T1000 (cell line): ENCODE measurements at places on chromosomes 1 and 21.

DNA sequence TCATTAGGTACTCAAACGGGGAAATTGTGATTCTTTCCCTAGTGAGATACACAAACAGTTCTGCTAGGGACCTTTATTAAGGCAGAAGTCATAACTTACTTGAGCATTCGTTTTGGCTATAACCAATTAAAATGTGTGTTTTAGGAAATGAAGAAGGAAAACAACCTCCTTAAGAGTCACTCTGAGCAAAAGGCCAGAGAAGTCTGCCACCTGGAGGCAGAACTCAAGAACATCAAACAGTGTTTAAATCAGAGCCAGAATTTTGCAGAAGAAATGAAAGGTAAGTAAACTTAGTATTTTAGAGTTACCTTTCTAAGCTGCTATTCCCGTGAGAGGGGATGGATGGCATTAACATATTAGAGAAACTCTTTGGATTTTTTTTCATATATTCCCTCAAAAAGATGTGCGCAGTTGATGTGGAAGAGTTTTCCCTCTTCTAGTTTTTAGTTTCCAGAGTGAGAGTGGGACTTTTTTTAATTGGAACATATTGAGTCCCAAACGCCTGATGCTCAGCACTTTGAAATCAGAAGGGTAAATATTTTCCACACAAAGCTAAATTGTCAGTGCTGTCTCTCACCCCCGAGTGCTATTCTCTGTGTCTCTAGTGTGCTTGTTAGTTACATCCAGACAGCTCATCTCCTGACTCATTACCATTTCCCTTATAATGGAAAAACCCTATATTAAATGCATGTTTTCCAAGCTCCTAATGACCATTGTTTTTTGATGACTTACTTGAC, 34.9 kb downstream of the CENPF start:
- DNase-seq = no peak

- no peak for DNase-seq
Observed at GRCh38 chr1:217332431-217333065, 298.3 kb downstream of the GPATCH2 start.

DNA sequence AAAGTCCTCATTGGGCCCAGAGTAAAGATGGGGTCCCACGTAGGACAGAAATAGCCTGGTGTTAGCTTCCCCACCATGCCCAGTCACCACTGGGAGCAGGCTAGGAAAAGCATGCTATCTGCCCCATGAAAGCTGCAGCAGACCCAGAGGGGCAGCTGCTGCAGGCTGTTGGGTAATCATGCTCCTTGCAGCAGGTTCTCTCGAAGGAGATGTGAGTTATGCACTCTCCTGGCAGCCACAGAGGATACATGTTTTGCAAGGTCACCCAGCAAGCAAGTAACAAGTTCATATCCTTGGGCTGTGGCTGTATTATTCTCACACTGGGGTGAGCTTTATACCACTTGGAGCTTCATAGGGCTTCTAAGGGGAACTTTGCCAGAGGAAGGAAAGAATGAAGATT, 9.1 kb upstream of the HEYL start:
- DNase-seq = no peak

DNA sequence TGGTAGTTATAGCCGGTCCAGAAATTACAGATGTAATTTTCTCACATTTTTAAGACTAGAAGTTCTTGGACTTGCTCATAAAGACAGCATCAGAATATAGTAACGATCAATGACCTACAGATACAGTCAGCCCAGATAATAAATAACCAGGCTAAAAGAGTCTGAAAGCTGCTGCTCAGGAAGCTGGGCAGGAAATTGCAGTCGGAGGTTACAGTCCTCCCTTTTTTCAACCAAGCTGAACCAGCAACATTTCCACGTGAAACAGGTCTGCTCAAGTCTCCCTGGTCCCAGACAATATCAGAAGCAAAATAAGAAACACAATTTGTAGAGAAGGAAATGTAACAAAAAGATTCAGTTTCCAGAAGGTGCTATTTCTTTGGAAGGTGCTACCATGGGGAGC, 457.4 kb downstream of the SIPA1L2 start:
- no peak for DNase-seq

DNA sequence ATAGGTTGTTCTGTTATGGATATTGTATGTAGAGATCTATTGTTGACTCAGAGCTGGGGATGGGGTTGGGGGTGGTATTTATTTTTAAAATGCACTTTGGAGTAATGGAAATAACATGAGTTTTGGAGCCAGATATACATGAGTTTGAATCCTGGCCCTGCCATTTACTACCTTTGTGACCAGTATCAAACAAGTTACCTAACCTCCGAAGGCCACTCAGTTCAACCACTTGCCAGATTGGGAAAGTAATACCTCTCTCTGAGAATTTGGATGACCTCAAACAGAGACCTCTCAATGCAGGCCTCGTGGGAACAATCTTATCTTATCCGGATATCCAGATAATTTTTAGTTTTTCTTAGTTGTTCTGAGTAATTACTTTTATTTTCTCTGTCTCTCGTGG, 181.0 kb downstream of the FGGY start:
- no peak for DNase-seq

GRCh38 chr1:210363119-210363518, 34.4 kb downstream of the HHAT start:
- no peak for DNase-seq

DNA sequence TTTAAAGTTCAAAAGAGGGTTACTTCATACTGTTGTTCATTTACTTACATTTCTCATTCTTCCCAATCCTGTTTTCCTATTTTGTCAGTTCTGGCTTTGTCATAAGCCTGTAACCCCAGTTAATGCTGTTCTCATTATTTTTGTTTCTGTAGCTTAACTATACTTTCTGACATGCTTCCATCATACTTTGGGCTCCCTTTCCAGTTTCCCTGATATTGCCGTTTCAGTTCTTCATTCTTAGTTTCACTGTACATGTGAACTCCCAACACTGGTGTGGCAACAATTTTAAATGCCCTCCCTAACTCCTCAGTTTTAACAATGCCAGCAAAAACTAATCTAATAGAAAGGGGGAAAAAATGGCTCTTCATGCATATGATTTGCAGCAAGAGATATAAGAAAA, 456.7 kb downstream of the LMO4 start:
- no peak for DNase-seq
